ENCODE measurements at places on chromosomes 7 and 10. TPM values are rescaled to one million over a fixed set of nuclear protein-coding genes. Genes with fewer than 3 reads are reported as not detected.
A peak's percentile ranks its signal among the peaks of the same experiment; 100 is the strongest.

The SLC16A12 gene
- total RNA-seq = 7.2 TPM

GRCh38 chr10:95493862-95494261 lies 67.3 kb downstream of the SORBS1 start:
- no peak for DNase-seq

- no peak for DNase-seq
Measured at GRCh38 chr10:63264617-63265221, 131.6 kb downstream of the NRBF2 start.

- peak; percentile 77 for DNase-seq
Measured at GRCh38 chr7:82419200-82419599, 24.4 kb downstream of the CACNA2D1 start.

Measured in right cardiac atrium (tissue), 5 donors.